ENCODE measurements at places on chromosomes 12 and 14.

DNA sequence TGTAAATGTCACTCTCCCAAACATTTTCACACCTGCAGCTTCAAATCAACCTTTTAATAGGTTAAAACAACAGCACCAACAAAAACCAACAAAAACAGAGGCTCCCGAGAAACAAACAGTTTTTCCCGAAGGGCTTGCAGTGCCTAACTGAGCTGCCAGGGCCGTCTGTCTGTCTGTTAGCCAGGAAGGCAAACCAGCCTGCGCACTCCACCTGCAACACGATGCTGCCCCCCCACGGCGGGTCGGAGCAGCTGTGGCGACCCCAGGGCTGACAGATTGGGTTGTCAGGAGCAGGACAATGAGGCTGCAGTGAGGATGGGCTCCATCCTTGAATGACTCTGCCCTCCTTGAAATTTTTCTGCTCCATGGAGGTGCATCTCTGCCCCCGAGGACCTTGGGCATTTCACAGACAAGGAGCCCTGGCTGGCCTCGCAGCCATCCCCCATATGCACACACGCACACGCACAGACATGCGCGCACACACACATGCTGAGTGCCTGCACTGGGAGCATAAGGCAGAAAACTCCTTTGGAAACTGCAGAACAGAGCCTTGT is 2.6 kb downstream of the RTL1 start:
- peaks cover 61% of the 10 kb centered on the region for H3K27me3 ChIP-seq
- DNase-seq = no peak
- H3K4me1 ChIP-seq = peaks cover 40% of the 10 kb centered on the region
- H3K36me3 ChIP-seq = no peaks in the 10 kb centered on the region
- no peak overlapping the region for H3K4me3 ChIP-seq

DNA sequence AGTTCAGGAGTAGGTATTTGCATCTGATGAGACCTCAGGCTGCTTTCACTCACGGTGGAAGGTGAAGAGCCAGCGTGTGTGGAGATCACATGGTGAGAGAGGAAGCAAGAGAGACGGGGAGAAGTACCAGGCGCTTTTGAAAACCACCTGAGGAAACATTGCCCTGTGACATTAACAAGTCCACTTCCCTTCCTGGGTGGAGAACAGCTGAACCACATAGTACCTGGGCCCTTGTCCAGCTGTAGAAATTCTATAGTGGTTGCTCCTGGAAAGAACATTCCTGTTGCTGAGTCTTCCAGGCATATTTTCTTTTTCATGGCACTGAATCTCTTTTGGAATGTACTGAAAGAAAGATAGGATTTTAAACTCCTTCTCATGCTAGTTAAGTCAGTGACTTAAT is 87.3 kb upstream of the RIN3 start:
- no peak overlapping the region for H3K27ac ChIP-seq
- DNase-seq = no peak
- H3K36me3 ChIP-seq = no peaks in the 10 kb centered on the region
- H3K4me3 ChIP-seq = no peak overlapping the region
- no peaks in the 10 kb centered on the region for H3K27me3 ChIP-seq

DNA sequence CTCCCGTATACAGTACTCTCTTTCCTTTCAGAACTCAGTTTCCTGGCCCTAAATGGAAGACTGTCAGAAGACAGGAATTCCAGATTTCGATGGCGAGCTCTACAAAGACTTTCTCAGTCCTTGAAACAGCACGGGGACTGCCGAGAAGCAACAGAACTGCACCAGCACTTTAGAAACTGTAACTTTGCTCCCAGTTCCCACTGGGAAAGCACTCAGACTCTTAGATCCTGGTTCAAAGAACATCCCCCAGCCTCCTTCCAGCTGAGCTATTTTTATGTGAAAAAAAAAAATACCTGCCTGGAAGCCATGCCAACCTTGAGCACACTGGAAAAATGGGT is 1.8 kb downstream of the PXN start:
- DNase-seq = no peak
- H3K27ac ChIP-seq = peak overlapping the region; percentile 98
- no peaks in the 10 kb centered on the region for H3K27me3 ChIP-seq
- peak overlapping the region; percentile 94 for H3K4me3 ChIP-seq
- H3K36me3 ChIP-seq = no peaks in the 10 kb centered on the region
- peaks cover 69% of the 10 kb centered on the region for H3K4me1 ChIP-seq

- DNase-seq = no peak
- no peak overlapping the region for H3K27ac ChIP-seq
- H3K27me3 ChIP-seq = no peaks in the 10 kb centered on the region
- no peak overlapping the region for H3K4me3 ChIP-seq
- H3K36me3 ChIP-seq = no peaks in the 10 kb centered on the region
- H3K4me1 ChIP-seq = no peaks in the 10 kb centered on the region
Measured at GRCh38 chr12:72748971-72749370, 476.8 kb downstream of the TRHDE start.

GRCh38 chr14:51578853-51579252 is 72.9 kb upstream of the FRMD6 start:
- no peaks in the 10 kb centered on the region for H3K36me3 ChIP-seq
- no peak overlapping the region for H3K4me3 ChIP-seq

DNA sequence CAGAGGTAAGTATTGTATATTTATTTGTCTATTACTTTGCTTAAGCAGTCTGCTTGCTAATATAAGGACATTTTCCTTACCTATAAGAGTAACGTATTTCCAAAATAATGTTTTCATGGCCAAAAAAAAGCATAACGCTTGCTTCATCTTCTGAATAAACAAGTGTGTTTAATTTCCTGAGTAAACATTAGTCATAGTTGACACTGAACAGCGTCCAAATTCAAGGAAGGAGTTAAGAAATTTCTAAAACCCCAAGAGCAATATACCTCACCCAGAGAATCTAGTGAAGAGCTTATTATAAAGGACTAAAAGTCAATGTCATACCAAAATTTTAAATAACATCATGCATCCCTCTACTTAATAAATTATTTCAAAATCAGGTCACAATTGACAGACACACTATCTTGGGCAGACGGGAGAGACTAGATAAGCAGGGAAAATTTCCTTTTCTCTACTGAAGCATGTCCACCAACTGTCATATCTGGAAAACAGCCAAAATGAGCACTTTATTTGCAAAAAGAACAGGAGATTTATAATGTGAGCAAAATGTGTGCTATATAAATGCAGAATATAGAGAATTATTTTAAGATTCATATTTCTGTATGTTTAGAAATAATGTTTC is 25.1 kb downstream of the ANKS1B start:
- no peak overlapping the region for H3K4me3 ChIP-seq
- DNase-seq = no peak
- H3K36me3 ChIP-seq = no peaks in the 10 kb centered on the region
- H3K27me3 ChIP-seq = no peaks in the 10 kb centered on the region

- no peaks in the 10 kb centered on the region for H3K27me3 ChIP-seq
- H3K4me1 ChIP-seq = peaks cover 9% of the 10 kb centered on the region
- H3K4me3 ChIP-seq = no peak overlapping the region
- peaks cover 64% of the 10 kb centered on the region for H3K36me3 ChIP-seq
- no peak overlapping the region for H3K27ac ChIP-seq
- no peak for DNase-seq
Measured at GRCh38 chr14:90295870-90296516, 35.7 kb downstream of the NRDE2 start.

DNA sequence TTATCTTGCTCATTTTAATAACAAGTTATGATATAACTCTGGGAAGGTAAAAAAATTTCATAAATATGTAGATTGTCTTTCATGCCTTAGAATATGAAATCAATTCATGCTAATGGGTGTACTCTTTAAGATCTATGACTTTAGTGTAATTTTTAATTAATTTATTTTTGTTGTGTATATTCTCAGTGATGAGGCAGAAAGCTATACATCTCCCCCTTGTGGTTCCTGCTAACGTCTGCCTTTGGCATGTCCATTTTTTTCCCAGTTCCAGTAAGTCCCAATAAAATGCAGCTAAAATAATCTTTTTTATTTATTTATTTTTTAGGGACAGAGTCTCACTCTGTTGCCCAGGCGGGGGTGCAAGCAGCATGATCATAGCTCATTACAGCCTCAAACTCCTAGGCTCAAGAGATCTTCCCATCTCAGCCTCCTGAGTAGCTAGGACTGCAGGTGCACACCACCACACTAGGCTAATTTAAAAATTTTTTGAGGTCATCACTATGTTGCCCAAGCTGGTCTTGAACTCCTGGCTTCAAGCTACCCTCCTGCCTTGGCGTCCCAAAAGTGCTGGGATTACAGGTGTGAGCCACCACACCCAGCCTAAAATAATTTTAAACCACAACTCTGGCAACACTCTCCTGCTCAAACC is 3.3 kb upstream of the CHURC1 start:
- H3K27me3 ChIP-seq = no peaks in the 10 kb centered on the region
- H3K36me3 ChIP-seq = no peaks in the 10 kb centered on the region
- H3K27ac ChIP-seq = no peak overlapping the region
- no peak for DNase-seq
- H3K4me3 ChIP-seq = no peak overlapping the region

DNA sequence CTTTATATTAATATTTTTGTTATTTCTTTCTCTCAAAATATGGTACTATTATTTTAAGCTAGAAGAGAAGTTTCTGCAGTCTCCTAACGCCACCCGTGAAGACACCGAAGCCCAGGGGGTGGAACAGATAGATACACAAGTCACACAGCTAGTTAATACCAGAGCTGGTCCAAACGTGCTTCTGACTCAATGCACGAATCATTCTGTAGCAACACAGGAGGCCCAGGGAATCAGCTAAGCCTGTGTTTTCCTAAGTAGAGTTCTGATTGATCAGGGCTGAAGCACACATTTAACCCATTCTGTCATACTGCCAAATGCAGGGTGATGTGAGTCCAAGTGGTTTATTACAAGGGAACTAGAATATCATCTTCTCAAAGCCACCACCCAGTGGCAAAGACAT is 116.9 kb upstream of the PWP1 start:
- no peaks in the 10 kb centered on the region for H3K4me1 ChIP-seq
- no peak overlapping the region for H3K4me3 ChIP-seq
- no peak overlapping the region for H3K27ac ChIP-seq
- no peaks in the 10 kb centered on the region for H3K36me3 ChIP-seq

DNA sequence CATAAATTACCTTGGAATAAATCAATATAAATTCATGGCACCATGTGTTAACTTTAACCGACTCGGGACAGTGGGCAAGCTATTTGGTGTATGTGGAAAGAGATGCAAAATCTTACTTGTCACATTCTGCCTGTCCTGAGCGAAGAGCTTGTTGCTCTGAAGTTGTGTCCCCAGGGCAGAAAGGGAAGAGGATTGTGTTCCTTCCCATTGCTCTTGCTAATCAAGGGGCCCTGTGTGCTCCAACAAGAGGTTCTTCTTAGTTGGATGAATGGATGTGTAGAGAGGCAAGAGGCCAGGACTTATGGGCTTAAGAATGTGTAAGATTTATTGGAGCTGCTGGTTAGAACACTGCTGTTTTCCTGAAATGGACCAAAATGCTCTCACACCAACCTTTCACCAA is 36.5 kb upstream of the FRS2 start:
- H3K36me3 ChIP-seq = no peaks in the 10 kb centered on the region
- no peak overlapping the region for H3K4me3 ChIP-seq
- H3K4me1 ChIP-seq = peaks cover 9% of the 10 kb centered on the region
- no peak for DNase-seq

DNA sequence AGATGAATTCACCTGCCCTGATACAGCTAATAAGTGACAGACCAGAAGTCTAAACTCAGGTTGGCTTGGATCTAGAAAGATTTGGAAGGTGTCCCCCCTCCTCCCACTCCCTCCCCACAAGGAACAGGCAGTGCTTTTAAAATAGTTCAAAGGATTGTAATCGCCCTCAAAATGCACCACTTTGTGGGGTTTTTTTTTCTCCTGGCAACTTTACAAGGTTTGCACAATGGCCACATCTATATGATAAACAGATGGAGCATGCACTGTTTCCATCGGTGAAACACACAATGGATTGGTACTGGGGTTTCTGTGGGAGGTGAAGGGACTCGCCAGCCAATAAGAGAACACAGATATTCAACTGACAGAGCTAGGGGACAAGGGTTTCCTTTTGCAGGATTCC is 137.4 kb downstream of the LLPH start:
- no peaks in the 10 kb centered on the region for H3K27me3 ChIP-seq
- no peaks in the 10 kb centered on the region for H3K36me3 ChIP-seq
- H3K4me3 ChIP-seq = no peak overlapping the region
- no peaks in the 10 kb centered on the region for H3K4me1 ChIP-seq

DNA sequence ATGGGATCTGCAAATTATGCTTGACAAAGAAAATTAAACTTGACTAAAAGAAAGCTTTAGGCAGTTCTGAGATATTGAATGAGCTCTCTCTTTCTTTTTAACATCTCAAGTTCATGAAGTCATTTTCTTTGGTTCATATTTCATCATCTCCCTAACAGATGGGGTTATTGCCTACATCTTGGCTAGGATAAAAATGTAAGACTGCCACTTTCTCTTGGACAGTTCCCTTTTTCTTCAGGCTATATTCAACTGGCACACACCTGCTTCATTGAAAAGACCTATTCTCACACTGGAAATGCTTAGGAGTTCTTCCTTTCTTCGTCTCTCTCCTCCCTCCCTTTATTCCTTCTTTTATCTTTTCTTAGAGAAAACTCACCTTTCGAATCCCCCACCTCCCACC is 355.9 kb upstream of the SEL1L start:
- DNase-seq = no peak
- H3K36me3 ChIP-seq = no peaks in the 10 kb centered on the region
- no peak overlapping the region for H3K27ac ChIP-seq
- no peak overlapping the region for H3K4me3 ChIP-seq
- no peaks in the 10 kb centered on the region for H3K27me3 ChIP-seq
- H3K4me1 ChIP-seq = no peaks in the 10 kb centered on the region

DNA sequence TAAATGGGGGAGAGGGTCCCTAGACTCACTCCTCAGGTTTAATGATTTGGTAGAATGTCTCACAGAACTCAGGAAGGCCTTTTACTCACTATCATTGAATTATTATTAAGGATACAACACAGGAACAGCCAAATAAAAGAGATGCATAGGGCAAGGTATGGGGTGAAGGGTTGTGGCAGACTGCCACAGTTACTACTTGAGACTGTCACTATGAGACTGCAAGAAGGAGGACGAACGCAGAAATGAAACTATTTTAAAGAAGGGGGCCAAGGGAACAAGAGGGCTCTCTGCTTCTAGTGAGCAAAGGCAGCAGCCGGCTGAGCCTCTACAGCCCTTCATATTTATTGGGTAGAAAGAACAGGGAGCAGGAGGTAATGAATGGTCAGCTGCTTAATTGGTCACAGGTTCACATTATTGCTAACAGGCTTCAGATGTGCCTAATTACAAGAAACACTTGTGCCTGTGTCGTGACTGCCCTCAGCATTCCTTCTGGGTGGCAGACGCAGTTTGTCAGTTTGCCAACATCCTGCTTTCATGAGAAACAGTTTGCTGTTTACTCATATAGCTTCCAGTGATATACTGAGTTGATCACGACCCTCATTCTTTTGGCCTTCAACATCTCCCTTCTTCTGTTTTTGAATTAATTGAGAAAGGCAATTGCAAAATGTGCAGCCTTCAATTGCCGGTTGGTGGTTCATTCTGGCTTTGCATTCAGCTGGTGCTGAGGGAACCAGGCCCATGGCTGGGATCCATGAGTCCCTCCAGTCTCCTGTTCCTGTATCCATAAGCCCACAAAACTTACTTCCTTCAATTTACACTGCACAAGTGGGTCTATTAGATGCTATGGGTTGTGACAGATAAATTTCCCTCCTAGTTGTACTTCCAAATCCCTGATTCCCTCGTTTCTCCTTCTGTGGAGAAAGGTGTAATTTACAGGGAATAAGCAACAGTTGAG is 82.8 kb upstream of the PLEKHG7 start:
- no peak overlapping the region for H3K4me3 ChIP-seq
- no peak overlapping the region for H3K27ac ChIP-seq
- H3K36me3 ChIP-seq = no peaks in the 10 kb centered on the region
- DNase-seq = no peak
- no peaks in the 10 kb centered on the region for H3K27me3 ChIP-seq
